Stimulated activated naive CD8-positive, alpha-beta T cell treated with anti-CD3 and anti-CD28 coated beads, Interleukin-15, amount 100 ng/mL, for 72 hours (primary cell): ENCODE measurements at places on chromosomes 2 and 18.

DNA sequence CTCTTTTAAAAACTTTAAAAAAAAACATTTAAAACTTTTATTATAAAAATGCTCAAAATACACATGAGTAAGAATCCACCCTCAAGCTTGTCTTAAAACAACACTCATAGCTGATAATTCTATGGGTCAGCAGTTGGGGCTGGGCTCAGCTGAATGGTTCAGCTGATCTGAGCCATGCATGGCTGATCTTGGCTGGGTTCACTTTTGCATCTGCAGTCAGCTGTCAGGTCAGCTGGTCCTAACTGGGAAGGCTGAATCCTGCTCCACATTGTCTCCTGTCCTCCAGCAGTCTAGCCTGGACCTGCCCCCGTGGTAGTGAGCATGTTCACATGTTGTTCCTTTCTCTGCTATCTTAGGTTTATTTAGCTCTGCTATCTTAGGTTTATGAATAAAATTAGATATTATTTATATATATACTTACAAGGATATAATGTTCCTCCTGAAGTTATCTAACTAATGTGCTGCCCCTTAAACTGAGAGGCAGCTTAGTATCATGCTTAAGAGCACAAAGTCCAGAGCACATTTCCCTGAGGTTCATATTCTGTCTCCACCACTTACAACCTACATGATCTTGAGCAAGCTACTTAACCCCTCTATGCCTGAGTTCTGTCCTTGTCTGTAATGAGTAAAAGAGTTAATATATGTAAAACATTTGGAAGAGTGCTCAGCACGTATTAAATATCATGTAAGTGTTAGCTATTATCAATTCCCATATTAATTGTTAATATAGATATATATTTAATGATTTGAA, 309.4 kb downstream of the PTPRM start:
- no peak for DNase-seq

- no peak for DNase-seq
Measured at GRCh38 chr2:98489971-98490962, 45.6 kb downstream of the INPP4A start.

DNA sequence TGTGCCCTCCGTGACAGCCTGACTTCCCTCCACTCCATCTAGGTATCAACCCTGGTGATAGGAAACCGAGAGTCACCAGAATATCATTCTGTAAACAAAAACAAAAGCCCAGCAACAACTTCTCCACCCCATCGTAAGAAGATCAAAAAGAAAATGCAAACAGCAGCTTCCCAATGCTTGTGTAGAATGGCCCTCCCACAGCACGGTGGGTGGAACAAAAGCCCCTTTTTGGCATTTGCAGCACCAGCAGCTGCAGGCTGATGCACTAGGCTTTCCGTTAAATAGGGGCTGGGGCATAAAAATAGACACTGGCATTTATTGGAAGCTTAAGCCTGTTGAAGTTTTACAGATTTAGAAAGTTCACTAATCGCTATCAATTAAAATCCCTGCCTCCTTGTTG, 513.0 kb downstream of the GALR1 start:
- no peak for DNase-seq

- no peak for DNase-seq
Measured at GRCh38 chr2:164677733-164678132, 56.5 kb upstream of the GRB14 start.

GRCh38 chr2:164430166-164430783, 191.0 kb downstream of the GRB14 start:
- DNase-seq, result no peak

- DNase-seq, result no peak
Measured at GRCh38 chr2:180604077-180604476, 376.3 kb upstream of the UBE2E3 start.

- no peak for DNase-seq
Measured at GRCh38 chr2:236262238-236262637, 2.0 kb downstream of the ASB18 start.

GRCh38 chr2:13193900-13194299, 477.2 kb downstream of the TRIB2 start:
- no peak for DNase-seq

DNA sequence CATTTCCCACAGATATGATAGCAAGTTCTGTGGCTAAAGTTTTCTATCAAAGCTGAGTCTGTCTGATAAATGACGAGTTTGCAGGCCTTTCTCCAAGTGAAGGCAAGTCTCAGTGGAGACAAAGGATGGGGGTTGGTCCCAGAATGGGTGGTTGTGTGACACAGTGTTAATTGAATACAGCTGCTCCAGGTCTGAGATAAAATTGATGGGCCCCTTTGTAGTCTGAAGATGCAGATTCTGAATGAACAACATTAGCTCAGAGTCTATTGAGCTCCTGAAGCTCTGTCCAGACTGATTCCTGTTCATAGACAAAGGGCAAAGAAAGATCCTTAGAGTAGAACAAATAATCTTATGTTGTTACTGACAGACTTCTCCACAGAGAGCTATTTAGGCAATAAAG, 296.9 kb upstream of the CYRIA start:
- DNase-seq, result no peak

DNA sequence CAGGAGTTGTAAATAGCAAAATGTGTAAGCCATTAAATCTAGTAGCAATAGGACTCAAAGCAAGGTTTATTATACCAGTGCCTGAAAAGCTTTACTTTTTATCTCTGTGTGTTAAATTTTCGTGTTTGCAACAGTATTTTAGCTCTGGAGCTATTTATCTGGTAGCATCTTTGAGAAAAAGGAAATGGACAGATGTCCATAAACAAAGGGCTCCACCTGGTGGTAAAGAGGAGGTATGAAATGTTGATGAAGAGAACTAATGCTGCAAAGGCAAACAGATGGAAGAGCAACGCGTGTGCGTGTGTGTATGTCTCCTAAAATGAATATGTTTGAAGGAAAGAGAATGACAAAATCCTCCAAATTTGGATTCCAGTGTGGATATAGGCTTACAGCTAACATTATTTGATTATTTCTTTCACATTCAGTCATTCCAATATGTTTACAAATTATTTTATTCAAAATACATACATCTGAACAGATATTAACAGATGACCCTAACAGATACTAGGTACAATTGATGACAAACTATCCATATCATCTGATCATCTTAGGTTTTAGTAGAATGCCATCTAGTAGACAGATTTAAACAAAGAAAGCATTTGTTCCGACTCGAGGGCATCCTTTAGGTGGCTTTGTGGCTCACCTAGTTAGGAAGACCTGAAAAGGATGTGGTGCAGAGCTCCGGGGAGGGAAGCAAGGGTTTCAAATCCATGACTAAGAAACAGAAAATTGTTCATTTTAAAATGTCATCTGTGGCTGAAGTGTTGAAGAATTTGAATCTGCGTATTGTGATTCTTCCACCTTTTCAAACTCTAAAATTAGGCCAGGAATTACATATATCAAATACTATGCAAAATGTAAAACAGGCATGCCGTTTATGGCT, 383.3 kb downstream of the MTX2 start:
- DNase-seq, result peak; percentile 13

- no peak for DNase-seq
Measured at GRCh38 chr2:146587291-146587713, 1257.5 kb upstream of the ACVR2A start.

GRCh38 chr18:24763765-24764513, 303.5 kb downstream of the HRH4 start:
- DNase-seq, result no peak

- peak; percentile 30 for DNase-seq
Measured at GRCh38 chr2:69774984-69775982, 33.3 kb downstream of the ANXA4 start.

- peak; percentile 70 for DNase-seq
Measured at GRCh38 chr18:62420513-62421209, 95.6 kb downstream of the TNFRSF11A start.

- peak; percentile 18 for DNase-seq
Measured at GRCh38 chr2:98012561-98012991, 16.8 kb upstream of the TMEM131 start.

- no peak for DNase-seq
Measured at GRCh38 chr2:83602753-83603152, 856.3 kb downstream of the SUCLG1 start.

DNA sequence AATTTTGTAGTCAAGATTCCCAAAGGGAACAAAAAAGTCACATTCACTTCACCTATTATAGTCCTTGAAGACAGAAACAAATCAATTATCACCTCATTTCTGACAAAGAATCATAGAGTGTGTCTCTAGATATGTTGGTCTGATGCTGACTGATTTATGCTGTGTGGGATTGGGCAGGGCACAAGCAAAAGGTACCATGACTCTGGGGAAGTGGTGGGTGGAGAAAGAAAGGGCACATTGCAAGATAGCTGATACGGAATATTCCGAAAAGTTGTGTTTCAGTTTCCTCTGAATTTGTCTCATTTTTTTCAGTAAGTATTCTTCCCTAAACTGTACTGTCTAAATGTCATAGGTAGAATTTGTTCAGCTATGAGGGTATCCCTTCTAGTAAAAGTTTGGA, 268.0 kb downstream of the MREG start:
- no peak for DNase-seq

- no peak for DNase-seq
Measured at GRCh38 chr18:25786758-25787157, 303.7 kb downstream of the SS18 start.
